ENCODE measurements at places on chromosomes 3 and 15.

DNA sequence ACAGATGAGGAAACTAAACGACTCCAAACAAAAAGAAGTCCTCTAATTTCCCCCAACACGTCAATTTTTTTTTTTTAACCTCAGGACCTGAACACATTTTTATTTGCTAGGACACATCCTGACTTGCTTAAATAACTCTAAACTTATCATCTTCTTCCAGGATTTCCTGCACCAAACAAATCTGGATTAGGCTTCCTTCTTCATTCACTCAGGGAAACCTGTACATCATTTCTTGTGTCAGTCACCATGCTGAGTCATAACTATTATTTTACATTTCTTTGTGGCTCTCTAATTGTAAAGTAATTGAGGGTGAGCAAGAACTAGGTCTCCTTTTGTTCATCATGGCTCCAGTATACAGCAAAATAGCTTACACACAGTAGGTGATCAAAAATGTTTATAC is 433.4 kb upstream of the GBE1 start:
- no peak for DNase-seq

DNA sequence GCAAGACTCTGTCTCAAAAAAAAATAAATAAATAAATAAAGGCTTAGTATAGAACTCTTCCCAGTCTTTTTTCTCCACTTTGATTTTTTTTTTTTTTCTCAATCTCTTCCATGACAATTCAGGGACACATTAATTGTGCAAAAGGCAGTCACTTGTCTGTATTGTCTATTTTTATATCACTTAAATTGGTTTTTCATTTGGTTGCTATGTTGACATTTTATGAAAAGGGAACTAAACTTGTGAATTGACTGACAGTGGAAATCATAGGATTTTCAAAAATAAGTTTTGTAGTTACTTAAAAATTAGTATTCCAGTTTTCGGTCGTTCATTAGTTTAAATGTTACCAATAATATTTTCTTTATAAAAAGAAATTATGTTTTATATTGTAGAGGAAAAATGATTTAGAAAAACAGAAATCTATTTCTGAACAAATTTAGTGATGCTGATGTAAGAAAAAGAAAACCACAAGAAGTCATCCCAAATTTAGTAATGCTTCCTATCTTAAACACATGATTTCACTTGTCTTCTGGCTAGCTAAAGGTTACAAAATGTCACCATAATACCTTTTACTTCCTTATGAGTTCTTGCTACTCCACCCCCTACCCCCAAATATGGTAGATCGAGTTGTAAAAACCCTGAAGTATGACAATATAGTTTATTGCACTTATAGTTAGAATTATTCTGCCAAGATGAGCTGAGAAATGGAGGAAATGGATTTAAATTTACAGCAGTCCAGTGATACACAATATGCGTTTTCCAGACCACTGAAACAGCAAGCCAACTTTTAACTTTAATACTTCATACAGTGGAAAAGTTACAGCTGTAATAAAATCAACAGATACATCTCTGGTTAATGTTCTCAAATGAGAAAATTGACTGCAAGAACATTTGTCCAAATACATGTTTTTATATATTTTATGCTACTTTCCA is 37.0 kb downstream of the PPARG start:
- DNase-seq: no peak

DNA sequence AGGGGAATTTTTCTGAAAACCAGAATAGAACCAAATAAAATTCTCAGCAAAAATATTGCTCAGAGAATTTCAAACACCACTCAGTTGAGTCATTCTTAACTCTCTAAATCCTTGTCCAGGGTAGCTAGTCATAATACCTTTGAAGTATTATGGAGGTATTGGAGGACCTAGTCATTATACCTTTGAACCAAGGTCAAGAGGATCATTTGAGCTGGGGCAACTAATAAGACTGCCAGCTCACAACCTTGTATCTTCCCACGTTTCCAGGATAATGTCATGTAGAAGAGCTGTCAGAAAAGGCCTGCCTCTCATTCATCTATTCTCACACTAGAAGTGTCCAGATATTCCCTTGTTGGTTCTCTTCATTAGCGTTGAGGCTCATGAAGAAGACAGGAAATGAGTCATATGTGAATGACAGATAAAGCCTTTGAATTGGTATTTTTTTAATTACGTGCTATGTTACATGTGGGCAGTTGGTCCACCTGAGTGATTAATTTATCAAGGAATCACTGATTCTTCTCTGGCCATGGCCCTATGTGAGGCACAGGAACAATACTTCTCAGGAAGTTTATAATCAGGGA is 48.3 kb downstream of the TOPAZ1 start:
- no peak for DNase-seq

- no peak for DNase-seq
Measured at GRCh38 chr3:147369661-147370123, 36.7 kb downstream of the ZIC4 start.

GRCh38 chr3:37103103-37103808 is 71.1 kb downstream of the LRRFIP2 start:
- DNase-seq: no peak

DNA sequence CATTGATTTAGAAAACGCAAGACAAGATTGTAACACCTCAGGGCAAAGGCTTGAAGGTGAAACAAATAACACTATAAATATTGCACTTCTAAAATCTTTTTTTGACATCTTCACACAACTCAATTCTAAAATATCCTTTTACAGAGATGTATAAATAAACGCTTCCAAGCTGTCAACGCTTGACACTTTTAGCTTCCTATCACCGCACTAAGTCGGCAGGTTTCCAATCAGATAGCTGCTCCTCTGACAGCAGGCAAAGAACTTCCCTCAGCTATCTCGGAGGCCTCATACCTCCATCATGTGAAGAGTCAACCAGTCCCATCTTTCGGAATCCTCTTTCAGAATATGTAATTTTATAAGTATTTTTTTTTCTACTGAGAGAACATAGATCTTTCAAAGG is 71.0 kb downstream of the PCOLCE2 start:
- DNase-seq: no peak

- DNase-seq: no peak
Measured at GRCh38 chr3:188294113-188294512, 140.2 kb downstream of the LPP start.

GRCh38 chr3:45864760-45865519 is 21.4 kb upstream of the CCR9 start:
- DNase-seq: no peak

- DNase-seq: no peak
Measured at GRCh38 chr3:95738045-95738444, 1076.3 kb upstream of the EPHA6 start.

DNA sequence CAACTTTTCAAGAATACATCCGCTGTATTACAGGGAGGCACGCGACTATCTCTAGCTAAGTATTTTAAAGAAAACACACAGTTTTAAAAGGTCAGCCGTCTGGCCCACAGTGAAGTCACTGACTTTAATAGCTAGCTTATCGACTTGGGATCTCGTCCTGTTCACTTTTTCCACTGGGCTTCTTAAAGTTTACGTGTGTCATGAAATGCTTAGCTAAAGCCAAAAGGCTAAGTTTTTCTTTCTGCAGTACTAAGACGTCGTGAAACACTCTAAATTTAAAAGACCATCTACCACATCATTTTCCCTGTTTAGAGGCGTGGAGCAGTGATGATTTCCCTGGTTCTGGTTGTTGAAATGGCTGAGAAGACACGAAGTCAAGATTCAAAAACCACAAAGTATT is 27.1 kb downstream of the LRIG1 start:
- DNase-seq: no peak

DNA sequence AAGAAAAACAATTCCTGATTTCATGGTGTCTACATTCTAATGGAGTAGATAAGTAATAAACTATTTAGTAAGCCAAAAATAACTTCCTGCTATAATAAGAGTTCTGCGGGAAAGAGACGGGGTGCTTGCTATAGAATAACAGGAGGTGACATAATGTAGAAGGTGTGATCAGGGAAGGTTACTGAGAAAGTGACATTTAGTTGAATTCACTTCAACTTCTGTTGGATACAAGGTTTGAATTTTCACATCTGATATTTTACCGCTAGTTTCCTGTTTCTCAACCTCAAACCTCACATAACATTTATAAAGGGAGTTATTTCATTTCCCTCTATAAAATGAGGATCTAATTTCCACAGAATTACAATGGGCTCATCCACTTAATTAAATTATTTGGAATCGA is 102.3 kb upstream of the GBE1 start:
- DNase-seq: no peak

- DNase-seq: no peak
Measured at GRCh38 chr3:115671761-115672455, 48.6 kb downstream of the GAP43 start.

GRCh38 chr3:114958930-114959329 is 188.2 kb downstream of the ZBTB20 start:
- no peak for DNase-seq

- DNase-seq: no peak
Measured at GRCh38 chr3:195246581-195246995, 24.4 kb downstream of the XXYLT1 start.

DNA sequence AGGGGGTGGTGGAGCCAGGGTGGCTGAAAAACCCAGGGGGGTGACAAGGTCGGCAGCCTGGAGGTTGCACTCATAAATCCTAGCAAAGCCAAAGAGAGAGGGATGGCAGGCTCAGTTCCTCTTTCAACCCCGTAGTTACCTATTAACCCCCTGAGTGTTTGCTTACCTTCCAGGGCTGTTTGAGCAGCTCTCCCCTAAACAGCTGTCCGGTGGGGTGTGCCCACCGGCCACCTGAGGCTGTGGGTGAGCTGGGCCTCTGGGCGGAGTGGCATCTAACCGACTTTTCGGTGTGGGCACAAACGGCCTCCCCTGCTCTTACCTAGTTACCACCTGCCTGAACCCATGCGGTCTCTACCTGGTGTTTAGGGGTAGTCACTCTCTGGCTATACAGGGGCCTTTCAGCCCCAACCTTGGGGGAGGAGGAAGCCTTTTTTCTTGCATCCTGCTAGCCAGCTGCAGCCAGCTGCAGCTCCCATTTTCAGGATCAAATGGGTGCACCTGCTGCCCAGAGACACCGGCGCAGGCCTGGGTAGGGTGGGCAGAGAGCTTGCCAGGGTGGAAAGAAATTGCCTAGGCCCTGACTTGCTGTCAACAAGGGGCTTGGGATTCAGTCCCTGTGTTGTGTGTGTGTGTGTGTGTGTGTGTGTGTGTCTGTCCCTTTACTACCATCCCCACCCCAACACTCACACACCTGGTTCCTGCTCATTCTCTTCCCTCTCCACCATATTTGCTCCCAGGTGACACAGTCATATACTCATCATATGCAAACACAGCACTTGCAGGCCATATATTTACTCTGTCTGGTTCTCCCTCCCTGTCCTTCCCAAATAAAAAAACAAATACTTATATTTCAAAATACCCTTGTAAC is 3.7 kb downstream of the DLL4 start:
- no peak for DNase-seq

GRCh38 chr3:129597087-129597999 is 9.1 kb downstream of the PLXND1 start:
- DNase-seq: no peak

DNA sequence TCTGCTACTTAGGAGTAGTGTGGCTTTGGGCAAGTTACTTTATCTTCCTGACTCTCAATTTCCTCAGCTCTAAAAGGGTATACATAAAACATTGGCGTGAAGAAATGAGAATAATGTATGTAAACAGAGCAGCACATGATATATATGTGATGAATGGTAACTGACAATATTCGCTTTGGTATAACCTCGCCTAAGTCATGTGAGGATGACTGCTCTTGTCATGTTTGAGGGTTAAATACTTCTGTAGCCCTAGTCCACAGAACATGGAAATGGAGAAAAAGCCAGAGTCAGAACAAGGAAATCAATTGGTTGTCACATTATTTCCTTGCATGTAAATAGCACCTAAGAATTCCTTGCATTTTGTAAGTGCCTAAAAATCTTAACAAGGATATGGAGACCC is 25.0 kb downstream of the CHP1 start:
- DNase-seq: no peak

- no peak for DNase-seq
Measured at GRCh38 chr3:151067158-151067557, 18.3 kb upstream of the MED12L start.

- no peak for DNase-seq
Measured at GRCh38 chr15:78991476-78991875, 46.6 kb upstream of the CTSH start.

- no peak for DNase-seq
Measured at GRCh38 chr15:78266229-78266628, 1.9 kb downstream of the DNAJA4 start.

GRCh38 chr15:85367741-85368140 is 12.7 kb upstream of the AKAP13 start:
- DNase-seq: no peak

- no peak for DNase-seq
Measured at GRCh38 chr15:60580073-60580472, 101.1 kb upstream of the ICE2 start.

DNA sequence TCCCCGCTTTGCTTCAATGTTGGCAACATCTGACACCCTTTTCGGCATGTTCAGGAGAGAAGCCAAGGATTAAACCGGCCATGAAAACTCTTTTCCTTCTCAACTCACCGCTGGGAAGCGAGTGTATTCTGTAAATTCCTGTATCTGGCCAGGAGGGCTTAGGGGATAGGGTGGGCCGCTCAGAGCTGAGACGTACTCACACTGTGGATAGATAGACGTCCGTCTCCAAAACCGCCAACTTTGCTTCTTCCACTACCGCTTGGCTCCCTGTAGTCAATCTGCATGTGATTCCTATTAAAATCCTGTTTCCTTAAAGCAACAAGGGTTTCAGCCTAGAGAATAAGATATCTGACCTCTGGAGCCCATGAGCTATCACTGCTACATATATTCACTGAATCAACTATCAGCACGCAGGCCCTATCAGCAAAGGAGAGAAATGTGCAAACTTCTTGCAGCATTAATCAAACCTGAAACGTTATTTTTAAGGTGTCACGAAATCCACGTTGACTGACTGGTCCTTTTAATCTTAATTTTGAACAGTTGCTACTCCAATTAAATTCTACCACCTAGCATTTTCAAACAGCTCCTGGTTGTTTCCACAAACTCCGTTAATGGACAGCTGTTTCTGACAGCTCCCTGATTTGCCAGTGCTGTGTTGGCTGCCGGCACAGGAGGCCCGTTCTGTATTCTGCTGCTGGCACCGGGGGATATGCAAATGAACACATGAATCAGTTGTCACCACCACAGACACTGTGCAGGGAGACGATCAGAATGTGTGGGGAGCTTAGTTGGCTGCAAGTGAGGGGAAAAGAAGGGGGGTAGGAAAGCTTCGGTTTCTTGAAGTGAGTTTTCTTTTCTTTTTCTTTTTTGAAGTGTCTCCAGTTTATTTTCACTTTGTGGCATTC is 438.9 kb upstream of the ARRDC4 start:
- DNase-seq: no peak

- DNase-seq: no peak
Measured at GRCh38 chr3:94115482-94115881, 52.6 kb downstream of the NSUN3 start.

GRCh38 chr3:137641879-137642704 is 122.0 kb upstream of the SOX14 start:
- no peak for DNase-seq

DNA sequence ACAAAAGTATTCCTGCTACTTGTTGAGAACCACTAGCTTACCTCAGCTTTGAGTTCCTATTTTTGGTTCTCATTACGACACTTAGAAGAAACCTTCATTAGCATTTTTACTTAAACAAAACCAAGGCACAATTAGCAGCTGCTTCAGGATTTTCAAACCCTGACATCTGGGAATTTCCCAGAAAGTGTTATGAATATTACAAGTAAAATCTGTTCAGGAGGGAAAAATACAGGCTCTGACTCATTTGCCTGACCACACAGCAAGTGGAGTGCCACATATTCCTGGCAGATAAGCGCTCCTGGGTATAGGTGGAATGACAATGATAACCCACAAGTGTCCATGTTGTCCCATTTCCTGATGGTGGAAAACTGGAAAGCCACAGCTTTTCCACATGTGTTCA is 10.3 kb upstream of the RFTN1 start:
- DNase-seq: no peak
